ENCODE measurements at places on chromosomes 5 and 9.
A peak's percentile ranks its signal among the peaks of the same experiment; 100 is the strongest.

DNA sequence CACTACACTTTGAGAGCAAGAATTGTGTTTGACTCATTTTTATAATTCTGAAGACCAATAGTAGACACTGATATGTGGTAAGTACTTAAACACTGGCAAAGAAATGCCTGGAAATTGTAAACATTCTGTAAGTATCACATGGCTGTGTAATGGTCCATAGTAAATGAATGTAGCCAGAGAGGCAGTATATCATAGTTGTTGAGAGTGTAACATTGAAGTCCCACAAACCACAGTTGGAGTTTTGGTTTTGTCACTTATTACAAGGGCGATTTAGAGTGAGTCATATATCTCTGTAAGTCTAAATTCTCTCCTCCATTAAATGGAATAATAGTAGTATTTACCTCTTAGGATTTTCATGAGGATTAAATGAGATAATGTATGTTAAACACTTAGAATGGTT, 181.1 kb upstream of the MEF2C start:
- DNase-seq: no peak

DNA sequence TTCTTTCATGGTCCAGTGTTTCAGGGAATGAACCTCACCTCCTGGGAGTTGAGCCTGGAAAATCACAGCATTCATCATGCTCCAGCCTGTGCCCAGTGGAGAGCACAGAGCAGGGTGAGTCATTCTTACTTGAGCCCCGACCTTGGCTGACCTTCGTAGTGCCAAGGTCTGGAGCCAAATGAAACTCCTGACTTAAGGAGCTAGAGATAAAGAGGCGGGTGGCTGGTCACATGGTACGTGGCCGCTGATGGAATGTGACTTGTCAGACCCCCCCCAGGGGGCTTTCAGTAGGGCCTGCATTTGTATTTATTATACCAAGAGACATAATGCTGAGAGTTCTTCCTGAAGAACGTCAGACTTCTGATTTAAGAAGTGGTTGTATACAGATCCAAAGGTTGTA, 15.0 kb upstream of the PIP5K1B start:
- DNase-seq: no peak

DNA sequence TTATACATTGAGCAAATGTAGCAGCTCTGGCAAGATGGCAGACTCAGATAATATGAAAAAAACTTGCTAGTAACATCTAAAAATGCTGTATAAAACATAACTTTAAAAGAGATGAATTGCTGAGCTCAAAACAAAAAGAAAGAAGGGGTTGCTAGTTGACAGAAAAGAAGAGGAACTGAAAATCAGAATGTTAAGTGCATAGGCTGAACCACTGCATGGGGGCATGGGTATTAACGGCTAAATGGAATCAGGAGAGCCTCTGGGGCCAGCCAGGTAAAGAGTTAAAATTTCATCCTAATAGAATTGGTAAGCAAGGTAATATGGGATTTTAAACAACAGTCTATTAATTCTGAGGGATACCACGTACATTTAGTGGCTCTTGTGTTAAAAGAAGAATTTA, 146.8 kb downstream of the SMC2 start:
- no peak for DNase-seq

DNA sequence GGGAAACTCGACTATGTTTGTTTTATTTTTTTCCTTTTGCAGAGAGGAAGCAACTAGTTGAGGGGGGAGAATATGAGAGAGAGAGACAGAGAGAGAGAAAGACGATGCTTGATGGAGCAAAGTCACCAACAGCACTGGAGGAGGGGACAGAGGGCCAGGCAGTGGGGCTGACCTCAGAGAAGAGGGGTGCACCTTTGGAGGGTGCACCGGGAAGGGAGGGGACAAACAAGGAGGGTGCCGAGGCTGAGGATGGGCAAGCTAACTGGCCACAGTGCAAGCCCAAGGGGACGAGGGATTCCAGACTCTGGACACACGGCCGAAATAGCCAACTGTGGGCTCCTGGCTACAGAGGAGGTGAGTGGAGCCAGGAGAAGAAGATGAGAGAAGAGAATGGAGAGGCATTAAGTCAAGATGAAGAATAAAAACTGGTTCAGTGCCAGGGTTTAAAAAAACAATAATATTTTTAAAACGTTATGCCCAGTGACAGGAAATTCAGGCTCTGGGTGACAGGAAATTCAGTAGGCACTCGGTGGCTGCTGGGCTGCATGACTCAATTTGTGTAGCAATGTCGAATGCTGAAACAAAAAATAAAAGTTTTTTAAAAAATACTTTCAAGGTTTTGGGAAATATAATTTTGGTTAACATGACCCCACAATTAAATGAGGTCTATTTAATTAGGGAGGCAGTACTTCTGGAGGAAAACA, 13.3 kb upstream of the GLRX start:
- DNase-seq: peak; percentile 74

- DNase-seq: no peak
Observed at GRCh38 chr9:124282442-124283227, 24.9 kb downstream of the NEK6 start.

GRCh38 chr5:112921026-112921832, 798 bp downstream of the REEP5 start:
- peak; percentile 67 for DNase-seq

GRCh38 chr9:77667151-77667550, 19.0 kb upstream of the GNA14 start:
- DNase-seq: no peak

DNA sequence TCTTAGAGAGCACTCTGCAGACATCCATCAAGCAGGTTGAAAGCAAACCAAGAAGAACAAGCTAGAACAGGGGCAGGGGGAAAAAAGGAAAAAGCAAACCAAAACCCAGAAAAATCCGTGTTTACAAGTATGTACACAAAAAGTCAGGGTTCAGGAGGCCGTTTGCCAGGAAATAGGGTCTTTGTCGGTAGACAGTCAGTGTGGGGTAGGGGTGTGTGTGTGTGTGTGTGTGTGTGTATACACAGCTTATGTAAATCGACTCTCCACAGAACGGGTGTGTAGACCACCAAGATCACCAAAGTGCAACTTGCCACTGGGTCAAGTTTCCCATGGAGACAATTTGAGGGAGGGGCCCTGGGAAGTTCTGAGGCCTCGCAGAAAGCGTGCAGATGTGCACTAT, 13.1 kb downstream of the SPRY4 start:
- no peak for DNase-seq

GRCh38 chr5:80238097-80238496, 17.8 kb downstream of the SERINC5 start:
- peak; percentile 52 for DNase-seq

DNA sequence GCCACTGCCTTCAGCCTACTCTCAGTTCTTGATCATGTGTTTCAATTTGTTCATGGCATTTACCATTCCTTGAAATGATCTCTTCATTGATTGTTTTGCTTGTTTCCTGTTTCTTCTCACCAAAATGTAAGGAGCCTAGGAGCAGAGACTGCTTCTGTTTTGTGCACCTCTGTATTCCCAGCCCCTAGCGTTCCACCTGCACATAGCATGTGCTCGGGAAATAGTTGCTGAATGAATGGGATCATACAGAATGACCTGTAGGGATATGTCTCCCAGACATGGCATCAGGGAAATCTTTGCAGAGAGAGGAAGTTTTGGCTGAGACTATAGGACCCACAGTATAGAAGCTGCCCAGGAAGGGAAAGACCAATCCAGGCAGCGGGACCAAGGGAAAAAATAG, 6.2 kb upstream of the CERCAM start:
- DNase-seq: no peak

- no peak for DNase-seq
Observed at GRCh38 chr5:124622851-124623250, 123.6 kb downstream of the ZNF608 start.

DNA sequence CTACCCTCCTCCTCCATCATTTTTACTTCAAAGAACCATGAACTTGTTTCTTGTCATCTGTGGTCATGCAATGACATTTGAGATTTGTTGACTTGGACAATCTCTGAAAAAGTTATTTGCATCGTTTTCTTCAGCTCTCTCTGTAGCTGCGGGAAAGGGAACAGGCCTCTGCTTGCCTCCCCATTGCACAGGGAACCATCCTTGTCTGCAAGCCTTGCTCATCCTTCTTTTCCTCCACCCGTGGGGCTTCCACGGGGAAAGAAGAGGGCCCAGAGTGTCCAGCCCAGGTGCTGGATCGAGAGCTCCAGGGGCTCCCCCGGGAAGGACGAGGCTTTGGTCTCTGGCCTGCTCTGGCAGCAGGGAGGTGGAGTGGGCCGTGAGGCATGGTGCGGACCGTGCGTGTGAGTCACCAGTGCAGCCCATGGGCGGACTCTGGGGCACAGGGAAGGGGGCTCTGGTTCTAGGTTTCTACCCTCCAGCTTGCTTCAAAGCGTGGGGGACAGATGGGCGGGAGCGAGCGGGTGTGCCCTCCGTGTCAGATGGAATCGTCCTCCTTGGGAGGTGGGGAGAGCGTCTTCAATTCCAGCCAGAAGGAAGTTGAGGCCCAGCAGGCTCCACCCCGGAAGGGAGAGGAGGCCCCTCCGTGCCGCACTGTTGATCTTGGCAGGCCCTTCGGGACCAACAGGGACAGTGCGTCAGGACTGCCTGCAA, 6.0 kb upstream of the IRX4 start:
- DNase-seq: no peak

DNA sequence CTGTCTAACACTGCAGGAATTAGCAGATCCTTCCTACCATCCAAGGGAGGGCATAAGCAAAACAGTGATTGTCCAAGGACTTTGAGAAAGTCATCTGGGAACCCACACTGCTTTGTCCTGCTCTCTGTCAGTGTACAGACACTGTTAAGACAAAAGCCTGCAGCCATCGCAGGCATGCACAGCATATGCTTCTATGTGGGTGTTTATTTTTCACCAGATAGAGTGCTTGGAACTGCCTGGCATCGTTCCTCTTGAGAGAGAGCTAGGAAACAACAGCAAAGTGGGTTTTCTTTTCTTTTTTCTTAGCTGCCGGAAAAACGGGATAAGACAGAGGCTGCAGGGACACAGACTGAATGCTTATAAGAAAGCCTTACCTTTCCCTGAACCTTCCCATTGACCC, 212.3 kb downstream of the ICE1 start:
- DNase-seq: no peak

- no peak for DNase-seq
Observed at GRCh38 chr5:160471761-160472160, 50.1 kb downstream of the PTTG1 start.

GRCh38 chr5:136046246-136046645, 17.5 kb downstream of the TGFBI start:
- no peak for DNase-seq

GRCh38 chr5:168934169-168934568, 355.0 kb upstream of the PANK3 start:
- no peak for DNase-seq

DNA sequence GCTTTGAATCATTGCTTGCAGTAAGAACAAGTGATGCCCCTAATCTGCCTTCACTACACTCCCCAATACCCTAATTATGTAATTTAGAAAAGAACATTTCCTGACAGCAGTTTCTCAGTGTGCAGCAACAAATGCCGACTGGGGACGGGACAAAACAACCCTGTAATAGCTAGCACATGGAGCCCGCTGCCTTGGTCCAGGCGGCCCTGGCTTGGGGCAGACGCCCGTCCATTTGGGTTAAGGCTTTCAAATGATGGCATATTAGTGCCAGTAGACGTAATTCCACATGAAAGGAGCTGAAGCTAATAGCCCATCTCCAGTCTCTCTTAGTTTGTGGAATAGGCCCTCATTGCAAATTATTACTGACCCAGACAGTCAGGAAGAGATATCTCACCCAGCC, 150.6 kb upstream of the PITX1 start:
- no peak for DNase-seq

- DNase-seq: no peak
Observed at GRCh38 chr5:170479484-170479883, 24.3 kb upstream of the KCNIP1 start.

DNA sequence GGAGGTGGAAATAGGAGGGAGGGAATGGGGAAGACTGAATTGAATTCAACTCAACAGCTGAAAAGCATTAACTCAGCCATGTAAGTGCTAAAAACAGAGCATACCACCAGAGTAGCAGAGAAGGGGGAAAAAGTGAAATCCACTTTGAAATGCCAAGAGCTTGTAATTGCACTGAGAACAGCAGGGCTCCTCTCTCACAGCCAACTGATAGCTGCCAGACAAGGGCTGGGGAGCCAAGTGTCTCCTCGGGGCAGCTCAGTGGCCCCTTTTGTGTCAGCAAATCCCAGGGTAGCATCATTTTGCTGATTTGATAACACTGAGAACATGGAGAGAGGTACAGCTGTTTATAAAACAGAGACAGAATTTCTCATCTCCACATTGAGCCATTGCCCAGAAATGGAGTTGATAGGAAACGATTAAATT, 182.5 kb downstream of the FRMD3 start:
- no peak for DNase-seq

GRCh38 chr5:35117967-35118366, 70.2 kb upstream of the AGXT2 start:
- no peak for DNase-seq

- DNase-seq: no peak
Observed at GRCh38 chr9:130699047-130699446, 5.5 kb downstream of the EXOSC2 start.

DNA sequence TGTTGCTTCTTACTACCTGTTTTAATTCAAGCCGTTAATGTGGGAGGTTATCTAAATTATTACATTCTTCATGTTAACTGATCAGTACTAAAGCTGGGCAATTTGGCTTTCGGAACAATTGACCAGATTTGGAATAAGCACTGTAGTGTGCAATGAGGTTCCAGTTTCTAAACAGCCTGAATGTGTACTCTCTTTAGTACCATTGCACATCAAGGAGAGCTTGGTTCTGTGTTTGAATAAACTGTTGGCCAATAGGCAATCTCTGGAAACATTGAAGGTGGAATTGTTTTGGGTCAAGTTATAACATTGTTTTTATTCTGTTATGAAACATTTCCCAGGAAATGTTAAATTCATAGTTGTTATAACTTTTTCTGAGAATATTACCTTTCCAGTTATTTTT, 105.2 kb downstream of the PBX3 start:
- no peak for DNase-seq

DNA sequence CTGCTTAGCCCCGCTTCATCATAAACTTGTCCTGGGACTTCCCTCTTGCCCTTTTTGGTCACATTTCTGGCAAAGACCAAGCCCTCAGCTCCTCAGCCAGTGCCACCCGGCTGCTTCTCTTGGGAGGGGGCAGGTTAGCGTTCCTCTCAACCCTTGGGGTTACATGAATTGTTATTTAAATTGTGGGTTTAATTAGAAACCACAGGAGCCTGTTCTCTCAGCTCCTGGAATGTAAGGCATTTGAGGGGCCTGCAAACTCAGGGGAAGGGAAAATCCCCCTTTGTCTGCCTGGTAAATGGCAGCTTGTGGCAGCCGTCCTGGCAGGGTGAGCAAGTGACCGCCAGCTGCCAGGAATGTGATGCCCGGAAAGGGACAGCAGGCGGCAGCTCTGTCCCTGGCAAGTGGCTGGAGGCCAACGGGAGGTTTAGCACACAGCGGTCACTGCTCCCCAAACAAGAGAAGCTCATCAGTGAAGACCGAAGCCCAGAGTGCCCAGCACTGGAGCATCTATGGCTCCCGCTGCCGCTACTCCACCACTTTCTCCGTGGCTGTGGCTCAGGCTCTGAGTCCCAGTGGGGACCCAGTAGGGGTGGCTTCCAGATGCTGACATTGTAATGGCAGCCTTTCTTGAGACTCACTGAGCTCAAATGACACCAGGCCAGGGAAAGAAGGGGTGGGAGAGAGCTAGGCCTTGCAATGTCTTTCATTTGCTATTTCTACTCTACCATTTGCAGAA, 51.7 kb downstream of the SHB start:
- no peak for DNase-seq

All from CD4-positive, alpha-beta T cell treated with Interleukin-17A for 4 hours (primary cell).